IMR-90 (cell line): ENCODE measurements at places on chromosomes 7 and 10. TPM values are rescaled to one million over a fixed set of nuclear protein-coding genes. Genes with fewer than 3 reads are reported as not detected.

BUD23 gene
- total RNA-seq = 35.7 and 40.8 TPM in 2 replicates

GPRIN2 gene
- under 0.01 TPM in 1 of 2 replicates, not detected in the other for total RNA-seq

PRRT4 gene
- not detected in 2 replicates for total RNA-seq

MUC12 gene
- not detected in 2 replicates for total RNA-seq

SFRP4 gene
- not detected in 2 replicates for total RNA-seq

RGR gene
- total RNA-seq = not detected in 2 replicates

FANK1 gene
- total RNA-seq = 0.90 and 1.9 TPM in 2 replicates
